Liver (tissue), 10 donors: ENCODE measurements at places on chromosomes 7 and 10.

DNA sequence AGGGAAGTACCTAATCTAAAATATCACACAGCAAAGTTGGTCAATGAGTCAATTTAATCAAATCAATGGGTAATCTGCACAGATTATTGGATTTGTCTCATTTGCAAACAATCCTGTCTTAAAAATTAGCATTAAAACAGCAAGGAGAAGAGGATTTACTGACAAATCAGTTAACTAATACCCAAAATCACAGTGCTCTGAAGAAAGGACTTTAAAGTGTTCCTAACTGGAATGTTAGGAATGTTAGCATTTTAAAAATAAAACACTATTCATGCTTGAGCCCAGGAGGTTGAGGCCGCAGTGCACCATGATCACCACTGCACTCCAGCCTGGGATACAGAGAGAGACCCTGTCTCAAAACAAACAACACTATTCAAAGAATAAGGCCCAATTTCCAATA is 83.1 kb downstream of the CHCHD3 start:
- DNase-seq: no peak

- no peak for DNase-seq
Measured at GRCh38 chr10:28906934-28907333, 229.6 kb downstream of the BAMBI start.

DNA sequence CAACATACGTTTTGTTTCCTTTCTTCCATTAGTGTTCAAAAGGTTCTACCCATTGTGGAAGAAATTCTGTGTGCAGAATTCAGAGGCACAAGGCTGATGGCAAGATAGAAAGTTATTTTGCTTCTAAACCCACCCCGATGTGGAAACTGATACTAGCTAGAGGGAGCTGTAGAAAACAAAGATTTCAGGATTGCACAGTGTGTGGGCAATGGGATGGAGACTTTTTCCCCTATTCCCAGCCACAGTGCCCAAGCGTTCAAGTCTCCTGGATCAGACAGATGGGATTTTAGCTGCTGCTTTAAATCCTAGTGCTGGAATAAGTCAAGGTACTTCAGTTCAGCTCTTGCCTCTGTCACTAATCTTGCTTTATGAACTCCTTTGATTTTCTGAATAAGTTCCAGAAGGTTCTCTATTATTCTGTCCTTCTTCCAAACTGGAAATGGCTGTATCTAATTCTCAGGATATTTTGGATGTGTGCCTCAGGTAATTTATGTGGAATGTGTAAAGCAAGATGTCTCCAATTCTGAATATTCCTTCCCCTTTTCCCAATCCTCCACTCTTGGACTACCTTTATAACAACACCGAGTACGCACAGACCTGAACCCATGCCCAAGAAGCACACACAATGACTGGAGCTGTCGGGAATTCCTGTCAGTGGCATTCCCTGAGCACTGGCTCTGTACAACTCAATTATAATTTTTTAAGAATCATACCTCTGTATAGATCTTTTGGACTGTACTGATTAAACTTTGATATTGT is 473.0 kb downstream of the PLXDC2 start:
- DNase-seq: no peak

- DNase-seq: no peak
Measured at GRCh38 chr7:156194813-156195212, 382.6 kb upstream of the SHH start.

DNA sequence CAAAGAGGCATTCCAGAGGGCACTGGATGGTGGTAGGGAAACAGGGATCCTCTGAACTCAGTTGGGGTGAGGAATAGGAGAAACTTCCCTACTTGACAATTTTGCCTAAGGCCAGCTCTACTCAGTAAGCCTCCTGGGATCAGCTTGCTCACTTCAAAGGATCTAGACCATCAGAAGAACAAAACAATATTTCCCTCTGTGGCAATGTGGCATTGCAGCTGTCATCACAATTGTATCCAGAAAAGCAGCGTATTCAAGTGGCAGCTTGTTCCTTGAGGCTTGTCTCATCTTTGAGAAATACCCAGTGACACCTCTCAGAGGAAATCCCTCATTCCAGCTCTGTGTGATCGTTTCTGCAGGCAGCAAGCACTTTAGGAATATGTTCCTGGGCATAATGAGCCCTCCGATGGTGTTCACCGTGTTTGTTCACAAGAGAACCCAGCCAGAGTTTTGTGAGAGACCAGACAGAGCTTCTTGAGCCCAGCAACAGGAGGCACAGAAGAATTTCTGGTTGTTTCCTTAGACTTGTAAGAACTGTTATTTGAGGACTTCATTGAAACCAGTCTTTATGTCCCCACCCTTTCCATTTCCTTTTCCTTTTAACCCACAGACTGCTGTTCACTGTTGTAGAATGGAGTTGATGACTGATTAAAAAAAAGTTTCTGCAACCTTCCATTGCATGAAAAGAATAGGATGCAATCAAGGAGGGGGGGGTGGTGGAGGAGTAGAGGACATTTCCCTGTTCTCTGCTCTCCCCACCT is 747.3 kb downstream of the LRMDA start:
- no peak for DNase-seq

GRCh38 chr10:35194906-35195305 is 68.3 kb downstream of the CREM start:
- no peak for DNase-seq

- no peak for DNase-seq
Measured at GRCh38 chr7:158586499-158587161, 993 bp downstream of the PTPRN2 start.

- no peak for DNase-seq
Measured at GRCh38 chr7:41599760-41600159, 103.1 kb downstream of the INHBA start.

GRCh38 chr7:6576024-6576866 is 1.0 kb upstream of the ZDHHC4 start:
- no peak for DNase-seq

GRCh38 chr7:129514683-129515082 is 12.4 kb downstream of the SMKR1 start:
- no peak for DNase-seq

DNA sequence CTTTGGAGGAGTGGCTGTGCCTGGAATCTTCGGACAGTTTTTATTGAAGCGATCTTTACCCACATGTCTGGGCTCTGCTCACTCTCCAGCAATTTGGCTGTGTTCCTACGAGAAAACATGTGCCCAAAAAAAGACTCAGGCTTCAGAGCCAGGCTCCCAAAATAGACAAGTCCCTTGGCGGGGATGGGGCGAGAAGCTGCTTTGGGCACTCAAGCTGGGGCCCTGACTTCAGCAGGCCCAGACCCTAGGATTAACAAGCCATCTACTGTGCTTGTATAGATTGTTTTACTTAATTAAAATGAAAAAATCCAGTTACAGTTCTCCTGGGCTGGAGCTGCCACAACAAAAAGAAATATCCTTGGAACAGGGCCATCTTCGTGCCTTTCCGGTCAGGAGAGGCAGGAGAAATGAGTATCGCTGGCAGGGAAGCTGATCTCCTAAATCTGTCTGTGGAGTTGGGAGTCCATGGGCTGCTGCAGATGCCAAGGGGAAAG is 51.4 kb upstream of the PDCD4 start:
- DNase-seq: no peak

- peak; percentile 54 for DNase-seq
Measured at GRCh38 chr7:44637788-44638594, 31.6 kb downstream of the OGDH start.

DNA sequence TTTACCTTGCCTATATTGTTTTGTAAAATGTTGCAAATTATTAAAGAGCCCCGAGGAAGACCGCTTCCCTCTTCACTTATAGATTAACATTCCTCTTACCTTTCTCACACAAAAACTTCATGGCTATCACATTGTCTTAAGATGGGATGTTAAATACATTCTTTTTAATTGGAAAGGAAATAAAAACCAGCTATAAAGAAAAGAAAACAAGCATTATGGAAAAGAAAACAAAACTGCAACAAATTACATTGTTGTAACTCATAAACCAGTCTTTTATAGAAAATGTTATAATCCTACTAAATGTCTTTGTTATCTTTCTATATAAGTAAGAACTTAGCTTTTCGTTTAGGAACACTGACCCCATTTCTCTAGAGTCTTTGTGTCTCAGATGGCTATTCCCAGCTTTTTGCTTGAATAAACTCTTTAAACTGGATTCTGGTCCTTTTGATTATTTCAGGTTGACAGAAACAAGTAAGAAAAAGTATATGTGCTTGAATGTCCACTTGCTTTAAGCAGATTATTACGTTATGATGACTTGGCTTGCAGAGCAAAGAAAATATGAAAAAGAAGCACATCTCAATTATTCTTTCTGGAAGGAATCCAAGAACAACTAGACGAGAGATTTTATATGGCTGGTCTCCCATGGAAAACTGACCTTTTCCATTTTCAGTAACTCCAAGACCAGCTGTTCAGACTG is 128.2 kb downstream of the AKR1D1 start:
- DNase-seq: no peak

GRCh38 chr7:117362294-117362888 is 39.5 kb upstream of the WNT2 start:
- no peak for DNase-seq

DNA sequence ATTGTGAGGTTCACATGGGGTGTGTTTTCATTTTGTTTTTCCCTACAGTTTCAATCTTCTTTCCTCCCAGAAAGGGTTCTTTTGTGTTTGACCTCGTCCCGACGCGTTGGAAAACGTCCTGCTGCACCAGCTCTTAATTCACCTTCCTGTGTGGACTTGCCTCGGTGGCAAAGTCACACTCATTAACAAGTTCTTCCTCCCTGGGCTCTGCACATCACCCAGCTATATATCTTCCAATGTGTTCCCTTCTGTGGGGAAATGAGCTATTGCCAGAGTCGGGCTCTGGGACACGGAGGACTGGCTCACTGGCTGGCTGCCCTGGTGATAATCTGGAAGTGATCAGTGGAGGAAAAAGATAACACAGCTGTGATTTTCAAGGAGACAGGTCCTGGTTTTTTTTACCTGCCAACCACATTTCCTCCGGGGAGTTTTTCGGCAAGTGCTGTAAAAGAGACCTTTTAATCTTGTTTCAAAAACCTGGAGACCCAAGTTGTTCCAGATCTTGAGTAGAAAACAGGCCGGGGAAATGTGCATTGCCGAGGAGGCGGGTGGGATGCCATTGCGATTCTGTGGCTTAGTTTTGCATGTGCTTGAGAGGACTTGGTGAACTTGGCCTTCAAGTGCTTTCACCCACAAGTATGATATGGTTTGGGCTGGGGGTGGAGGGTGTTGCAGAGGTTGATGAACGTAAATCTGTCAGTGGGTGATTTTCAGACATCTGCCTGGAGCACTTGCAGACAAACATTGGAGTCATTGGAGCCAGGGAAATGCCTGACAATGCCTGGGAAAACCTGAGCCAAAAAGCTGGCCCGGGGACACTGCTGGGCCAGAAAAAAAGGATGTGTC is 96.5 kb upstream of the CREB5 start:
- DNase-seq: no peak

DNA sequence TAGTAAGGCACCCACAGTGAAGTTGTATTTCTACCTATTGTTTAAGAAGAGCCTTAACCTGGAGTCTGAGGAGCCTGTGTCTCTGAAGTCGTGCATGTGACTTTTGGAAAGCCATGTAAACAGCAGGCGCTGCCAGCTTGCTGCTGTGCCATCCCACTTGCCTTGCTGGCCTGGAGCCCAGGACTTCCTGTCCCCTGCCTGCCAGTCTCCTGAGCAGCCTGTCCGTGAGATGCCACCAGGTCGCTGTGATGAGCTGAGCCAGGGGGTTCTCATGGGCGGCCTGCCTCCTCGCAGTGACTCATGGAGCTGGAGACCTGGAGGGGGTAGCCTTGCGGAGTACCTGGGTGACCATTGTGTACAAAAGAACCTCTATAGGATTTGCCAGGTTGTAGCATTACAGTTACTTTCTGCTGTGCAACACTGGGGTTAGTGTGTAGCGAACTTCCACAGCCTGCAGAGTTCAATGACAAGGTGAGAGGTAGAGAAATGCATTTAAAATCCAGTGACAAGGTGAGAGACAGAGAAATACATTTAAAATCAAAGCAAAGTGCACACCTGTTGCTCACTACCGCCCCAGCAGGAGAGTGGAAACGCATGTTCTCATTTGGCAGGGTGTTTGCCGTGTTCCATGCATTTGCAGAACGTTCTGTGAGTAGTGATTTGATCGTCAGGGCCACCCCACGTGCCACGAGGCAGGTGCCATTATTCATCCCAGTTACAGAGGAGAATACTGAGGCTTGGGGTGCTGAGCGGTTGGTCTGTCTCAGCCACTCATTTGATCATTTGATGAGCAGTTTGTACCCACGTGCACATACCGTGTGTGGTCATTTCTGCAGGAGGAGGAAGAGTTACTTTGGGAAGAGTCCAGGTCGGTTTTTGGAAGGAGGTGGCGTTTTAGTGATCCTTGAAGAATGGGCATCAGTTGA is 36.6 kb upstream of the BHLHA15 start:
- no peak for DNase-seq

- no peak for DNase-seq
Measured at GRCh38 chr7:50656141-50656895, 91.1 kb upstream of the DDC start.

DNA sequence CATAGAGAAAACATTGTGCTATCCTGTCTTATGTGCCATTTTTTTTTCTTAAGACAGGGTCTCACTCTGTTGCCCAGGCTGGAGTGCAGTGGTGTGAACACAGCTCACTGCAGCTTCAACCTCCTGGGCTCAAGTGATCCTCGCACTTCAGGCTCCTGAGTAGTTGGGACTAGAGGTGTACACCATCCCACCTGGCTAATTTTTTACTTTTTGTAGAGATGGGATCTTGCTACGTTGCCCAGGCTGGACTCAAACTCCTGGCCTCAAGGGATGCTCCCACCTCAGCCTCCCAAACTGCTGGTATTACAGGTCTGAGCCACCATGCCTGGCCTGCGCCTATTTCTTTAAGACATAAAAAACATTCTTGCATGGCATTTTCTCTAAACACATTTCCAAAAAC is 20.6 kb downstream of the LYZL1 start:
- no peak for DNase-seq

DNA sequence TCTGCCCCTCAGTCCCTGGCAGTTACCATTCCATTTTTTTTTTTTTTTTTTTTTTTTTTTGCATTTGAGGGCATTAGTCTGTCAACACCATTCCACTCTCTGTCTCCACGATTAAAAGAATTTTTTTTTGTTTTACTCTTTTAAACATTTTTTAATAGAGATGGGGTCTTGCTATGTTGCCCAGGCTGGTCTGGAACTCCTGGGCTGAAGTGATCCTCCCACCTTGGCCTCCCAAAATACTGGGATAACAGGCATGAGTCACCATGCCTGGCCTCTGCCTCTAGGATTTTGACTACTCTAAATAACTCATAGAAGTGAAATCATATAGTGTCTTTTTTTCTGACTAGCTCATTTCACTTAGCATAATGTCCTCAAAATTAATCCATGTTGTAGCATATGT is 16.5 kb upstream of the CLDN3 start:
- DNase-seq: no peak

DNA sequence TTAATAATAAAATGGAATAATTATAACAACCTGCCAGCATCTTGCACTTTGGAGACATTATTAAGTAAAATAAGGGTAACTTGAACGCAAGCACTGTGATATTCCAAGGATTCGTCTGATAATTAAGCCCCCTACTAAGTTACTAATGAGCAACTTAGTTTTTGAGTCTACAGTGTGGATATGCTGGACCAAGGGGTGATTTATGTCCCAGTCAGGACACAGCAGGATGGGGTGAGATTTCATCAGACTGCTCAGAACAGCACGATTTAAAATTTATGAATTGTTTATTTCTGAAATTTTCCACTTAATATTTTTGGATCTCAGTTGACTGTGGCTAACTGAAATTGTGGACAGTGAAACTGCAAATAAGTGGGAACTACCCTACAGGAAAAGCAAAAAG is 182.8 kb upstream of the PHF14 start:
- DNase-seq: no peak

- DNase-seq: no peak
Measured at GRCh38 chr10:93224005-93224779, 150.5 kb downstream of the CYP26A1 start.

GRCh38 chr10:90817128-90817889 is 40.5 kb downstream of the HTR7 start:
- DNase-seq: no peak
